A172 (cell line): ENCODE measurements at places on chromosomes 3 and 15.
A peak's percentile ranks its signal among the peaks of the same experiment; 100 is the strongest.

- no peak for DNase-seq
Observed at GRCh38 chr3:100183608-100184125, 69.4 kb upstream of the FILIP1L start.

DNA sequence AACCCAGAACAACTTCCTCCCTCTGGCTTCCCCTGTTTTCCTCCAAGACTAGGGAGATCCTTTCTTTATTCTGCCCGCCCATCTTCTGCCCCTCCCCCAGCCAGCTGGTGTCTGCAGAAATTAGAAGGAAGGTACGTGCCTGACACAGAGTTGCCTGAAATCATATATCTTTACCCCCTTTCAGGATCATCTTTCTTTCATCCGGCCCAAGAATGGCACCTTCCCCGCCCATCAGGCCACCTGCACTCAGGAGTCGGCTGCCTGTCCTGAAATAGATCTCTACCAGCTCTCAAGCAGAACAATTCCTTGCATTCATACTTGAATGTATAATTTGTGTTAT, 133.7 kb downstream of the VGLL4 start:
- no peak for DNase-seq

- DNase-seq: no peak
Observed at GRCh38 chr3:140500473-140500872, 177.4 kb upstream of the TRIM42 start.

DNA sequence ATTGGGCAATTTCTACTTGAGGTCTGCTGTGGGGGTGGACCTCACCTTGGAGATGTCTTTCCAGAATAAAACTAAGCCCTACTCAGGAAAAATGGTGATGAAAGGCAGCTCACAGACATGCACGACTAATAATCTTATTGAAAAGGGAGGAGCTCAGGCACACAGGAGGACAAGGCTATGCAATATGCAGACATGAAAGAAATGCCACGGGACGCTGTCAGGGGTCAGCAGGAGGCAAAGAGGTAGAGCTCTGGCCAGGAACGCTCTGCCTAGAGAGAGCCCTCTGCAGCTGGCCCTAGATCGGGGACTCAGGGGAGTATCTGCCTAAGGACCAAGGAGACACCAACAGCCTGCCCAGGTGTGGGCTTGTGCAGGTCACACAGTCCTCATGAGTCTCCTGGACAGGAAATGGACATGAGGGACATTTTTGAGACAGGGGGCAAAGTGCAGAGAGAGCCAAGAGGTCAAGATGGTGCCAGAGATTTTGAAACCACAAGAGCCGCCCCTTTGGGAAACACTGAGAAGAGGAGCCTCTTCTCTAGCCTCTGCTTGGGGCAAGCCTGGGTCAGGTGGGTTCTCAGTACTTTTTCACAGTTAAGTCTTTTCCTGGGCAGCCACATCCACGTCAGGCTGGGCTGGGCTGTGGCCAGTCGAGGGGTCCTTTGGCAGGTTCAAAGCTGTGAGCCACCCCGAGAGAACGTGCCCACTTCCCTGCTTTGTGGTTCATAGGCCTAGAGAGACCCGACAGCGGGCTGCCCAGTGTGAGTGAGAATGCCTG, 23.2 kb downstream of the EAF1 start:
- no peak for DNase-seq

DNA sequence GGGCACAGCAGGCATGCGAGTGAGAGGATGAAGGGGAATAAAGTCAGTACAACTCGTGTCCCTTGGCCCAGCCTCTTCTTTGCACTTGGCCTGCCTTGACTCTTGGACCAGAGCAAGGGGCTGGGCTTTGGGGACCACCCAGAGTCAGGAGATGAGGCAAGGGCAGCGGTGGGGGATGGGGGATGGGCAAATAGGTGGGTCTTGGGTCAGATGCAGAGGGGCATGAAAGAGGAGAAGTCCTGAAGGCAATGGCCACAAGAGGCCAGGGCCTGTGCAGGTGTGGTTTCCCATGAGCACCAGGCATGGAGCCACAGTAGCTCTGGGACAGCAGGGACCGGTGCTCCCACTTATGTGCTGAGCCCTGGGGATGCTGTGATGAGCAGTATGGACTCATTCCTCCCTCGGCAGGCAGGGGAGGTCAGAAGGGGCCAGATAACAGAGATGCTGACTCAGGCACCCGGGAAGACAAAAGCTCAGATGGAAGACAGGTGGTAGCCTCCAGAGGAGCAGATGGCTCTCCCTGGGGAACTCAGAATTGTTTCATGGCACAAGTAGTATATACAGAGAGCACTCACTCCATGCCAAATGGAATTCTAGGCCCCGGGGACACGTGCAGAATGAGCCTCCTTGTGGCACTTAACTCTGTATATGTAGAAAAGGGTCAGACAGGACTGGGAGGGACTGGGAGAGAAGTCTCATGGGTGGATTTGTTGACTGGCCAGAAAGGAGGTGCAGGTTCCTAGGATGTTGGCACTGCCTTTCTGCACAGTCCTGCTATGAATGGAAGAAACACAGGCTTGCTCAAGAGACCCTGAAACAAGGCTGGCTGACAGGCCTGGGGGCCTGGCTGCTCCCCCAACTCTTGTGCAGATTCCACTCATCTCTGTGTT, 14.3 kb downstream of the ZBTB47 start:
- no peak for DNase-seq

GRCh38 chr3:8724108-8724752, 9.4 kb upstream of the CAV3 start:
- DNase-seq: no peak

GRCh38 chr15:69976366-69976994, 121.2 kb downstream of the TLE3 start:
- peak; percentile 25 for DNase-seq

DNA sequence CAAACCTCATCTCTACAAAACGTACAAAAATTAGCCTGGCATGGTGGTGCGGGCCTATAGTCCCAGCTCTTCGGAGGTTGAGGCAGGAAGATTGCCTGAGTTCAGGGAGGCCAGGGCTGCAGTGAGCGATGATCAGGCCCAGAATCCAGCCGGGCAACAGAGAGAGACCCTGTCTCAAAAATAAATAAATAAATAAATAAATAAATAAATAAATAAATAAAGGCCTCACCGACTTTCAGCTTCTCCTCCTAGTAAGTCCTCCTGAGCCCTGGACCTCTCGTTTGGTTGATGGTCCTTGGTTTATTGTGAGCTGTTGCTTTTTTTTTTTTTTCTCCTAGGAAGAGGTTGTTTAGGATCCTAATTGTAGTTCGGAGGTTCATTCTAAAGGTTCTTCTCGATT, 25.1 kb downstream of the WDR73 start:
- DNase-seq: no peak

GRCh38 chr3:13569641-13570390, 20.9 kb downstream of the FBLN2 start:
- DNase-seq: no peak

GRCh38 chr3:184417619-184418327, 37.9 kb downstream of the CHRD start:
- DNase-seq: peak; percentile 66

DNA sequence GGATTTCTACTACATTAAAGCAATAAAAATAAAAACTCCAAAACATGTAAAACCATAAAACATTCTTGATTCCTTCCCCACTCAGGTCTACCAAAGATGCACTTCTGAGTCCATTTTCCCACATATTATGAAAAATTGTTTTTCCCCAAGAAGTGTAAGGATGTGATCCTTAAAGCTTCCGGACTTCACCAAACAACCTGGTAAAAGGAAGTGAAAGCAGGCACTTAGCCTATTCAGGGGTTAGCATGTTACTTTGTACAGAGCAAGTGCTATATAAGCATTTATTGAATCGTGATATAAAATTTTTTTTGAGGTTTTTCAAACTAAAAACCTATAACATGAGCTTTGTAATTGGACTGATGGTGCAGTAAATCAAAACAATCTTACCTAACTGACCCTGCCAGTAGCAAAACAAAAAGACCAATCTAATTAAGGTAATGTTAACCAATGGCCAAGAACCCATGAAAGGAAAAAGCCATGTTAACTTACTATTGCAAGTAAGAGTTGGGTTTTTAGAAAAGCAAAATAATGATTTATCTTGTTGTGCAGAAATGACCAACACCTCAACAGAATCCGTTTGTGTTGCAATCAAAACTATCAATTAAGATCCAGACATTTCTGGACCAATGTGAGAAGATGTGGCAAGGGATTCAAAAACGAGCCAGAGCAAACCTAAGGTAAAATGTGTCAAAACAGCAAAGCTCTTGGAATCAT, 1.8 kb downstream of the SETD2 start:
- DNase-seq: no peak

DNA sequence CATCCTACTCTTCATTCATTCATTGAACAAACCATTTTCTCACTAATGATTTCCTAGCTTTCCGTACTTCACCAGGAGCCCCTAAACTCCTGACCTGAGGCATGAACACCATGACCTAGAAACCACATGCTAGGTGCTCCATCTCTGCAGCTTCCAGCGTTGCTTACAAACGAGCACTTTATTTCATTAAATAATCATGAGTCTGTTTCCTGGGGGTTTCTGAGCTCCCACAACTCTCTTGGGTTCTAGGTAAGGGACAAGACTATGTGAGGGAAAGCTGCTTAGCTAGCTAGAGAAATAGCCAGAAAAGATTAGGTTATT, 1.3 kb downstream of the MAP2K1 start:
- DNase-seq: no peak

DNA sequence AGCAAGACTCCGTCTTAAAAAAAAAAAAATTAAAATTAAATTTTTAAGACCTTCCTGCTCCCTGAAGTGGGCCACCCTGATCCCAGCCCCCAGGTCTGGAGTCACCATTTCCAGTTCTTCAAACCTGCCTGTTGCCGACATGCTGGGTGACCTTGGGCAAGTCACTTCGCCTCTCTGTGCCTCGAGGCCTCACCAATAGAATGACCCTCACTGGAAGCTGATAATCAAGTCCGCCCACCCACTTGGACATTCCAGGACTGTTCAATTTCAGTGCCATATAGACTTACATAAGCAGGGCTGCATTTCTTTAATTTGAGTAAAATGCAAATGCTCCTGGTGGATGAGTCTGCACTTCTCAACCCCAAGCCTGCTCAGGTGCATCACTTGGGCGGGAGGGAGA, 39.3 kb upstream of the FURIN start:
- DNase-seq: no peak

DNA sequence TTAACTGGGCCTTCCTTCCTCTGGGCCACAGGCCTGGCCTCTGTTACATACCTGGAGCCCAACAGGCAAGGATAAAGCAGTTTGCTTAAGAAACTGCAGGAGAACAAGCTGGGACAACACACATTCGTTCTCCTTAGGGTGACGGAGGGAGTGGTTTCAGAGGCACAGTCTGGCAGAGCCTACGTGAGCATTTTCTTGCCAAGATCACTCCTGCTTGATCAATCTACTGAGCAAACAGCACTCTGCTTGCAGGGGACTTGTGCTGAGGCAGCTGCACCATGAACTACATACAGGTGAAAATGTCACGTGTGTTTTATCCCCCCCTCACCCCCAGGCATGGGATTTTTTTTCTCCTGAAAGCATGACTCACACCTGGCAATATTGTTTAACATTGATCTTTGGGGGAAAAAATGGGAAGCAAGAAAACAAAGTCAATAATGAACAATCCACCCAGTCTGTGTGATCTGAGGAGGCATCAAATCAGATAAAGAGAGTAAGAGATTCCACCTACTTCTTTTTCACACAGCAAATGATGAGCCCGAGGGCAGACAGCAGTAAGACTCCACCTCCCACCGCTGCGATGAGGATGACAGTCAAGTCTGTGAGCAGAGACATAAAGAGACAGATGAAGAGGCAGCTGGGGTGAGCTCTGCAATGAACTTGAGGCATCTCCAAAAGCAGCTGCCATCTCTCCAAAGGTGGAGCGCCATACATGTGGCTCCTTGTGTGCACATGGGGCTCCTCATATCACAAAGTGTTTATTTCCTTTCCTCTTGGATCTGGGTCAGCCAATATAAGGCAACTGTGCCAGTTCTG, 57.4 kb downstream of the CDCP1 start:
- no peak for DNase-seq

- peak; percentile 94 for DNase-seq
Observed at GRCh38 chr3:160169139-160169976, 55.9 kb upstream of the C3orf80 start.

DNA sequence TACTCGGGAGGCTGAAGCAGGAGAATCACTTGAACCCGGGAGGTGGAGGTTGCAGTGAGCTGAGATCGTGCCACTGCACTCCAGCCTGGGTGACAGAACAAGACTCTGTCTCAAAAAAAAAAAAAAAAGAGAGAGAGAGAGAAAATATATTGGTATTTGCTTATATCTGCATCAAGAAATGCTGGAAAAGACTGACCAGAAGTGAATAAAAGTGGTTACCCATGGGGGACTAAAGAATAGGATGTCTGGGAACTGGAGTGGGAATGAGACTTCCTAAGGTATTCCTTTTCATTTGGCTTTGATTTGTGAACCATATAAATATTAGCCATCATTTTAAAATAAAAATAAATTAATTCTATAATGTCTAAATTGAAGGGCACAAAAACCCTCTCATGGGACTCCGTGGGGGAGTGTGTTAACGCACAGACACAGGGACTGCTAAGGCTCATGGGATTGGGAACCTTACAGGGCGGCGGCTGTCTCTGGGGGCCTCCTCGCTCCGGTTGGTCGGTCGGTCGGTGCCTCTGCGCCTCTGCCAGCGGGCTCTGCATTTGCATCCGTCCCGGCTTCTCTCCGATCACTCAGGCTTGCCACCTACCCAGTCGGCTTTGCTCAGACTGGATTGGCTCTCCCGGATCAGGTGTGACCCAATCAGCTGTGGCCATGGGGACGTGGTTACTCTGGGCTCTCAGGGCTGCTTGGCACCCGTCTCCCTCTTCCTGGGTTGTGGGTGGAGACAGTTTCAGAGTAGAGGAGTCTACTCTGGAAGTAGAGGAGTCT, 12.7 kb upstream of the TSPAN3 start:
- no peak for DNase-seq

GRCh38 chr15:42401544-42402454, 42.5 kb downstream of the CAPN3 start:
- peak; percentile 25 for DNase-seq

DNA sequence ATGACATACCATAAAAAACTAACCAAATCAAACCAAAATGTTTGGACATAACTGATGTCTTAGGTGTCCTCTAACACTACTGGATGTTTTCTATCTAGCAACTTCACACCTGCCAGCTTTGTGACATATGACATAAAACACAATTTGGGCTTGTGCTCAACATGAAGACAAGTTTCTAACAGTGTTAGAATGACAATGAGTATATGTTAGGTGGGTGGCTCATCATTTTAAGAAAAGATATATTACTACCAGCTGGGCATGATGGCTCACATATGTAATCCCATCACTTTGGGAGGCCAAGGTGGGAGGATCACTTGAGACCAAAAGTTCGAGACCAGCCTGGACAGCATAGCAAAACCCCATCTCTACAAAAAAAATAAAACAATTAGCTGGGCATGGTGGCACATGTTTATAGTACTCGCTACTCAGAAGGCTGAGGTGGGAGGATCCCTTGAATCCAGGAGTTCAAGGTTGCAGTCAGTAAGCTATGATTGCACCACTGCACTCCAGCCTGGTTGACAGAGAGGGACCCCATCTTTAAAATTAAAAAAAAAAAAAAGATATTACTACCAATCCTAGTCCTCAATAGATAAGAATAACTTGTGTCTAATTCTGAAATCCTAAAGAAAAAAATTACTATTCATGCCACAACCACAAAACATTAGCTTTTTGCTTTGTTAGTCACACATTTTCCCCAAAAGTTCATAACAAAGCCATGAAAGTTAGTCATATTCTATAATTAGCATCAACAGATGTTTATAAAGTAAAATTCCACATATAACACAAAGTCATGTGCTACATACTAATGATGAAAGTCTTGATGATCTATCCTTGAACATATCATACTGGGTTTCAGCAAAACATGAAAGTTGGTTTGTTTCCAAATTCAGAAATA, 59.9 kb downstream of the LRRFIP2 start:
- DNase-seq: peak; percentile 58
